ENCODE measurements at places on chromosomes 5 and 9.
A peak's percentile ranks its signal among the peaks of the same experiment; 100 is the strongest.

DNA sequence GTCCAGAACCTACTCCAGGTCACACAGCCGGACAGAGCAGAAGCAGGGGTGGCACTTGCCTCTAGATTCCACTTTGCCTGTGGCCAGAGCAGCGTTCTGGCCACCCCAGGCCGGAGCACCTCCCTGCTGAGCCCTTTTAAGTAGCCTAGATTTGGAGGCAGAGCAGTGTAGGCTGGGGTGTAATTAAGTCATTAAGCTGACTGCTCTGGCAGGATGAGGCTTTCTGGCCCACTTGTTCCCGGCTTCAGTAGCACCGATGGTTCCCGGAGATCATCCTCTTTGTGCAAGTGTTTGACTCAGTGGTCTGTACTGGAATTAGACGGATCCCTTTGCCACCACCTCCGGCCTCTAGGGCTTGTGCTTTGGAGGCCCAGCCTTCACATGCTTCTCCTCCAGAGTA lies 281.9 kb upstream of the ANKRD55 start:
- no peak for DNase-seq

- no peak for DNase-seq
Observed at GRCh38 chr5:106205916-106206571, 1464.7 kb downstream of the EFNA5 start.

DNA sequence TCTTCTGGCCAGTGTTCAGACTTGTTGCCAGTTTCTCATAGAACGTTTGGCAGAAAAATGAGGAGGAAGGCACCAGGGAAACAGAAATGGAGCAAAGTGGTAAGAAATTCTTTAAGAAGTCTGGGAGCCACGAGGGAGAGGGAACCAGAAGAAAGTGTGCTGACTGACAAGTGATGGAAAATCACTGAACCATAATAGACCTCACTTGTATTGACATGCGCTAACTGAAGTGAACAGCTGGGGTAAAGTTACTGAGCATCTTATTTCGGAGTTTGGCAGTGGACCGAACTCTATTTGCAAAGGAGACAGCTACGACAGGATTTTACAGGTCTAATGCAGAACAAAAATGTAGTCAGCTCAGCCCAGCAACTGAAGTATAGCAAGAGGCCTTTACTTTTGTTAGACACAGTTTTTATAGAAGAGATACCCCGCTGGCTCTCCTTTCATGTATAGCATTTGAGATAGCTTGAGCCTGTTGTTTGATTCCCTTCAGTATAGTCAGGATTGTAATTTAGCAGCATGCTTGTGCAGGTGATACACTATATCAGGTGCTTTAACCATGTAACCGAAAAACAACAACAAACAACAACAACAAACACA lies 53.6 kb downstream of the HMHB1 start:
- no peak for DNase-seq

DNA sequence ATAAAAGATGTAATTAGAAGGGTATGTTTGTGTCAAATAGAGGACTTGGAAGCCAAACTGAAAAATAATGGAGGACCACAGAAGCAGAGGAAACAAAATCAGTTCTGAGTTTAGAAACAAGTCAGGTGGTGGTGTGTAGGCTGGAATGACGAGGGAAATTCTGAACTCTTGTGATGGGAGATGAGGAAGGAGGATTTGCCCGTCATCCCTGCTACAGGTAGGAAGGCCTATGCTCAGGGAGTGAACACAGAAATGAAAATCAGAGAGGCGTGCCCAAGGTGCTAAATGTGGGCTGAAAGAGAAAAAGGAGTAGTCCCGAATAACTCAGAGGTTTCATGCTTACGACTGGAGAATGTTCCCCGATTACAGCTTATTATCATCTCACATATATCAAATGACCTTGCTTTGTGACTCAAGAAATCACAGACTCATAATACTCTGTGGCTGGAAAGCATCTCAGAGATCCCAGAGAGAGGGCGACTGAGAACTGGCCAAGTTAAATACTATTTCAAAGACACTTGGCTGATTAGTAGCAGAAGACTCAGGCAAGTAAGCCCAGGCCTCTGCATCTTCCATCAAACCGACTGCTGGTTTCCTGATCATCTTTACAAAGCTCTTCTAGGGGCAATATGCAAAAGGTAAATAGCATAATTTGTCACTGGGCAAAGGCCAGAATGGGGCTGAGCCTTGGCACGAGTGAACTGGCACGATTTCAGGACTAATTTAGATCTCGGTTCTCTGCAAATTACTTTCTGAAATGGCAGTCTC lies 126.0 kb downstream of the SUSD1 start:
- DNase-seq, result no peak

- no peak for DNase-seq
Observed at GRCh38 chr9:107118863-107119624, 164.0 kb upstream of the RAD23B start.

- DNase-seq, result no peak
Observed at GRCh38 chr5:150774145-150774544, 4.4 kb upstream of the SMIM3 start.

GRCh38 chr5:5719292-5719691 lies 296.8 kb downstream of the ICE1 start:
- no peak for DNase-seq

GRCh38 chr9:108325406-108325805 lies 530.4 kb downstream of the ACTL7B start:
- DNase-seq, result no peak

DNA sequence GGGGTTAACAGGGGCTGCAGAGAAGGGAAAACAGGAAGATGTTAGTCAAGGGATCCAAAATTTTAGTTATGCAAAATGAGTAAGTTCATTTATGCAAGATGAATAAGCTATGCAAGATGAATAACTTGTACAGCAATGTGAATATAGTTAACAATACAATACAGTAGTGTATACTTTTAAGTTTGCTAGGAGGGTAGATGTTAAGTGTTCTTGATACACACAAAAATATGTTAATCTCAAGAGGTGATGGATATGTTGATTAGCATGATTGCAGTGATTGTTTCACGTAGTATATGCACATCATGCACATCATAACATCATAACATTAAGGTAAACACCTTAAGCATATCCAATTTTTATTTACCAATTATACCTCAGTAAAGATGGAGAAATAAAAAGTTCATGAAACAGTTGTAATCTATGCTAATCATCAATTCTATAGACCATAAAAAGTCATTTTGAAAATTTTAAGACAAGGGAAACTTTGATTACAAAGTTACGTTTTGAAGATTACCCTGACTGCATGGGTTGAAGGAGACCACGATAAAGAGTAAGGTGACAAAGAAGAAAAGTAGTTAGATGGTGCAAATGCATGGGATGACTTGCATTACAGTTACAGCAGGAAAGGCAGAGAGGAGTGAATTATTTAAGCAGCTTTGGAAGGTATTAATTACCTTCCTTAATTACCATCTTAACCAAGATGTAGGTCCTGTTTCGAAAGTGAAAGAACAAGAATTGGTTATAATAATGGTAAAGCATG lies 31.4 kb downstream of the FAM174A start:
- DNase-seq, result no peak

- no peak for DNase-seq
Observed at GRCh38 chr9:87327575-87328125, 170.0 kb upstream of the DAPK1 start.

DNA sequence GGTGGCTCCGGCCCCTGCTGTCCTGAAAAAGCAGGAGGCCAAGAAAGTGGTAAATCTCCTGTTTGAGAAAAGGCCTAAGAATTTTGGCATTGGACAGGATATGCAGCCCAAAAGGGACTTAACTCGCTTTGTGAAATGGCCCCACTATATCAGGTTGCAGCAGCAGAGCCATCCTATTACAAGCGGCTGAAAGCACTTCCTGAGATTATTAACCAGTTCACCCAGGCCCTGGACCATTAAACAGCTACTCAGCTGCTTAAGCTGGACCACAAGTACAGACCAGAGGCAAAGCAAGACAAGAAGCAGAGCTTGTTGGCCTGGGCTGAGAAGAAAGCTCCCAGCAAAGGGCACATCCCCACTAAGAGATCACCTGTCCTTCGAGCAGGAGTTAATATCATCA lies 89.7 kb downstream of the MLLT3 start:
- no peak for DNase-seq

DNA sequence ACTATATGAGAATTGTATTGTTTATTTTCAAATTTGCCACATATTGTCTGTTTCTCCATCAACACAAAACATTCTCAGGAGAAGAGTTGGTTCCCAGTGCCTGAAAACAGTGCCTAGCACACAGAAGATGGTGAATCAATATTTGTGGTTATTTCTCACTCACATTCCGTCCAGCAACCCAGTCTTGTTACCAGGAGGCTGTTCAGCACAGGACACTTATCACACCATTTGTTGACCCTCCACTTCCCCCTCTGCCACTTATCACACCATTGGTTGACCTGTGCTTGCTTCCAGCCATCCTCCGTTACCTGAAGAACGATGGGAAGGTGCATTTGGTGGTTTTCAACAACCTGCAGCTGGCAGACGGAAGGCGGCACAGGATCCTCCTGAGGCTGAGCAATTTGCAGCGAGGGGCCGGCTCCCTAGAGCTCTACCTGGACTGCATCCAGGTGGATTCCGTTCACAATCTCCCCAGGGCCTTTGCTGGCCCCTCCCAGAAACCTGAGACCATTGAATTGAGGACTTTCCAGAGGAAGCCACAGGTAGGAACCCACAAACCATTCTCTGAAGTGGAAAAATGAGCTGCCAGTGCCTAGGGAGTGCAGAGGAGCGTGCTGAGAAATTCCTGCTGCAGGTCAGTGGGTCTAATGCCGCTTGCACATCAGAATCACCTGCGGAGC lies 20.5 kb downstream of the THBS4 start:
- no peak for DNase-seq

GRCh38 chr5:176394881-176395675 lies 6.5 kb downstream of the HIGD2A start:
- no peak for DNase-seq

GRCh38 chr5:10169359-10169758 lies 80.3 kb downstream of the ATPSCKMT start:
- no peak for DNase-seq

DNA sequence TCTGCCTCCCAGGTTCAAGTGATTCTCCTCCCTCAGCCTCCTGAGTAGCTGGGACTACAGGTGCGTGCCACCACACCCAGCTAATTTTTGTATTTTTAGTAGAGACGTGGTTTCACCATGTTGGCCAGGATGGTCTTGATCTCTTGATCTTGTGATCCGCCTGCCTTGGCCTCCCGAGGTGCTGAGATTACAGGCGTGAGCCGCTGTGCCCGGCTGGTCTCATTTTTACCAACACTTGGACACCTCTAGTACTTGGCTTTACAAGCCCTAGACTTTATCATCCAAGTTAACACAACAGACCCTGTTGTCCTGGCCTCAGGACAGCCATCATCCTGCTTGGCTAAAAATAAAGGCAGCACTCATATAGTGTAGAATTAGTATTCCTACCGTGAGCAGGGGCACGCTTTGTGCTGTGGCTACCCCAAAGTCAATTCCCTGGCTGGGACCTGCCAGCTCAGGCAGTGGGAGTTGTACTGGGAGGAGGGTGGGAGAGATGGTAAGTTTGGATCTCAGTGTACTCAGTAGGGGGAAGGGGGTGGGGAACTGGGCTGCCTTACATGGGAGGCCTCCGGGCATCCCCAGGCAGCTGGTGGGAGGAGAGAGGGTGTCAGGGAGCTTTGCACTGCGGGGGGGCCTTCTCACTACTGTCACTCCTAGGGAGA lies 6.6 kb downstream of the PDZD2 start:
- DNase-seq, result no peak

GRCh38 chr5:135566422-135567400 lies 12.1 kb downstream of the CXCL14 start:
- no peak for DNase-seq

DNA sequence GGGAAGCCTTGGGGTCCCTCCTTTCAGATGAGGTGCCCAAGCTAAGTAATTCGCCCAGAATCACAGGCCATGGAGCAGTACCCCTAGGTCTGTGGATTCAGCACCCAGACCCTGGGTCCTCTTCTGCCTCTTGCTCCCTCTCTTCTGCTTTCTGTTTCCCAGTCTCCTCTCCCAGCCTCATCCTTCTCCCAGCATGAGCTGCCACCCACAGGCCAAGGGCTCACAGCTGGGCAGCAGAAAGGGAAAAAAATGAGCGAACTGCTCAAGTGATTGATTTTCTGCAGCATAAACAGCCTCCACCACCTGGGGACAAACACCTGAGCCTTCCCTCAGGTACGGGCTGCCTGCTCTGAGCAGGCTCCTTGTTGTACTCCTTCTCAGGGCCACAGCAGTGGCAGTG lies 113.9 kb upstream of the SAP30L start:
- no peak for DNase-seq

- DNase-seq, result no peak
Observed at GRCh38 chr5:56671571-56671970, 143.8 kb upstream of the MAP3K1 start.

- peak; percentile 20 for DNase-seq
Observed at GRCh38 chr5:139696894-139697658, 48.9 kb downstream of the CXXC5 start.

GRCh38 chr5:143210576-143210975 lies 192.9 kb downstream of the NR3C1 start:
- no peak for DNase-seq

GRCh38 chr9:77177894-77178794 lies 810 bp downstream of the VPS13A start:
- peak; percentile 15 for DNase-seq

DNA sequence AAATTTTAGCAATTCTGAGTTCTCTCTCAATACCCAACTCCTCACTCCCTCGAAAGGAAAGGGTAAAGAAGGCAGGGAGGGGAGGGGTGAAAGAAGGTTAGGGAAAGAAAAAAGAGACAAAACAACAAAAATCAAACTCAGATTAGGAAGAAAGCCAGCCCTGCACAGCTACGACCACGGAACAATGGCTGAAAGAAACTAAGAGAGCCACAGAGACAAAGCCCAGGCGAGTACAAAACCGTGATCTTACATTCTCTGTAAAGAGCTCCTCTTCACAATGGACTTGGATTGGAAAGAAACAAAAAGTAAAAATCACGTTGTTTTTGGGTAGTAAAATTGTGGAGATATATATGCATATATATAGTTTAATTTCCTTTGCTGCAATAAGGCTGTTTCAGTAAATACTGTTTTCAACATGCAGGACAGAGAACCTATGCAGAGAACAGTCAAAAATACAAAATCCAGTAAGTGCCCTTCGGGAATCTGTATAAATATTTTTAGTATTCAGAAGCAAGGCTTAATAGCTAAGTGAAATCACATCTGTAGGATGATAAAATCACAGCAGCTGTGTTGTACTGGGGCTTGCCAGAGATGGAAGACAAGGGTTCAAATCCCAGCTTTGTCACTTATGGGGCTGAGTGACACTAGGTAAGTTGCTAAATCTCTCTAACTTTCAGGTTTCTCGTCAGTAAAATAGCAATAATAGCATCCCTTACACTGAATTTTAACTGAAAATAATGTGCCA lies 16.9 kb downstream of the PSMB7 start:
- no peak for DNase-seq

- DNase-seq, result no peak
Observed at GRCh38 chr5:40073927-40074326, 605.8 kb upstream of the PTGER4 start.

All from stimulated activated CD8-positive, alpha-beta memory T cell treated with anti-CD3 and anti-CD28 coated beads, Interleukin-4, amount 100 ng/mL, for 4 hours (primary cell).